ENCODE measurements at places on chromosomes 3 and 15. TPM values are rescaled to one million over a fixed set of nuclear protein-coding genes. Genes with fewer than 3 reads are reported as not detected.

SAMD7 gene
- total RNA-seq: not detected

CISH gene
- 10.1 TPM for total RNA-seq

AAGAB gene
- total RNA-seq: 28.9 TPM

IL5RA gene
- total RNA-seq: not detected

EIF4G1 gene
- 229 TPM for total RNA-seq

DAPK2 gene
- 22.7 TPM for total RNA-seq

SLC9C1 gene
- 0.48 TPM for total RNA-seq

DNA sequence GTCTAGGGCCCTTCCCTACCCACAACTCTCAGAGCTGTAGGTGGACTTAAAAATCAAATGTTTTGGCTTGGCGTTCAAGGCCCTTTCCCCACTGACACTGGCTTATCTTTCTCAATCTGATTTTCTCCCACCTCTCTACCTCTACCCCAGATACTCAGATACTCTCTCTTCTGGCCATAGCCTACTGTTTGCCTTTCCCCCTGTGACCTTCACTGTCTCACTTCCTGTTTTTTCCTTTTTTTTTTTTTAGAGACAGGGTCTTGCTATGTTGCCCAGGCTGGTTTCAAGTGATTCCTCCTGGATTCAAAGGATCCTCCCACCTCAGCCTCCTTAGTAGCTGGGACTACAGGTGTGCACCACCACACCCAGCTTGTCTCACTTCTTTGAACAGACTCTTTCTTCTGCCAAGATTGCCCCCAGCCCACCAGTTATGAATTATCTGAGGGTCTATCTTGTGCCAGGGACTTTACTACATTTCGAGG is 4.6 kb downstream of the CHRNB4 start:
- H3K36me3 ChIP-seq: no peaks in the 10 kb centered on the region
- H3K27ac ChIP-seq: no peak overlapping the region
- peaks cover 8% of the 10 kb centered on the region for H3K4me1 ChIP-seq
- peaks cover 13% of the 10 kb centered on the region for H3K27me3 ChIP-seq
- no peak for DNase-seq
- H3K4me3 ChIP-seq: no peak overlapping the region

- H3K4me3 ChIP-seq: no peak overlapping the region
- H3K27me3 ChIP-seq: no peaks in the 10 kb centered on the region
- no peak overlapping the region for H3K27ac ChIP-seq
These were observed 230.6 kb upstream of the CNTN3 start for GRCh38 chr3:74845081-74845480.

DNA sequence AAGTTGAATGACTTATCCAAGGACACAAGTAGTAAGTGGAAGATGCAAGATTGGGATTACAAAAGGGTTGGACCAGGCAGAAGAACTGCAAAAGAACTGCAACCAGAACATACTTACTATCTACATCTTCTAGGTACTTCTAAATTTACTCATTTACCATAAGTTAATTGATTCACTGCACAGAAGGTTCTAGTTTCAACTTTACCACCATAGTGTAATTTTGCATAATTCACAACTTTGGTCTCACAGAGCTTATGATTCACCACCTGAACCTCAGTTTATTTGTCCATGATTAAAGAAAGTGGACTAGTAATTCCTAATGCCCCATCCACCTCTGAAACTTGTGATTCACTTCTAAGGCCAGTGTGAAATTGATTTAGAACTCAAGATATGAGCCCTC is 236.8 kb upstream of the UBE2E2 start:
- no peaks in the 10 kb centered on the region for H3K27me3 ChIP-seq
- H3K36me3 ChIP-seq: no peaks in the 10 kb centered on the region
- no peak overlapping the region for H3K4me3 ChIP-seq
- H3K4me1 ChIP-seq: no peaks in the 10 kb centered on the region
- no peak overlapping the region for H3K27ac ChIP-seq

DNA sequence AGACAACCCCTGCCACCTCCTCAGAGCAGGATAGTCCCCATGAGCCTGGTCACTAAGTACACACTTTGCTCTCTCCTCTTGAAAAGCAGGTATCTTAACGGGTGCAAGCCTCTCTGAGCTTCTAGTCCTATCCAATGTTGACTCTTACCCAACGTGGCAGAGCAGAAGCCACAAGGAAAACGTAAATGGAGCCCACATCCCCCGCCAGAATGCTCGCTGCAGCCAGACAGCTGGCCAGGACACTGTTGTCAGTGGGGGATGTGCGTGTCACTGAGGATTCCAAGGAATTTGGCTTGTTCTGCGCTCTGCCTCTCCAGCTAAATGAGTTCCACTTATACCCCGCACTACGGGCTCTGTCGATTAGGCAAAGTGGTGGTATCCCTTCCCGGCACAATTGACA is 67.8 kb upstream of the IGF1R start:
- H3K4me3 ChIP-seq: no peak overlapping the region
- DNase-seq: no peak
- H3K4me1 ChIP-seq: no peaks in the 10 kb centered on the region
- H3K27ac ChIP-seq: no peak overlapping the region
- H3K36me3 ChIP-seq: no peaks in the 10 kb centered on the region

DNA sequence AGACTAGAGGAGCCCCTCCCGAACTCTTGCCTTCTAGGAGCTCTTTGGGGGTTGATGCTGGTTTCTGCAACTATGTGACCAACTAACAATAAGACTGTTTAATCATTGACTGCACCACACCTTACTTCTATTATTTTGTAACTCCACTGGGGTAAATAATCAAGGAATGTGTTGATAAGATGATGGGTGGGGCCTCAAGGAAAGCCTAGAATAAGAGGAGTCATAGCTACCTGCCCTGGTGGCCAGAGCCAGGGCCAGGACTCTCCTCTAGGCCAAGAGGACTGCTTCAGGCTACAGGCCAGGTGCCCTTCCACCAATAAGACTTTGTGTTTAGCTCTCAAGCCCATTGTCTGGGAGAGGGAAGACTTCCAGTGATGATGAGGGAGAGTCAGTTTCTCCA is 41.2 kb upstream of the PIAS1 start:
- no peak overlapping the region for H3K27ac ChIP-seq
- no peak overlapping the region for H3K4me3 ChIP-seq
- H3K36me3 ChIP-seq: no peaks in the 10 kb centered on the region
- H3K4me1 ChIP-seq: no peaks in the 10 kb centered on the region

DNA sequence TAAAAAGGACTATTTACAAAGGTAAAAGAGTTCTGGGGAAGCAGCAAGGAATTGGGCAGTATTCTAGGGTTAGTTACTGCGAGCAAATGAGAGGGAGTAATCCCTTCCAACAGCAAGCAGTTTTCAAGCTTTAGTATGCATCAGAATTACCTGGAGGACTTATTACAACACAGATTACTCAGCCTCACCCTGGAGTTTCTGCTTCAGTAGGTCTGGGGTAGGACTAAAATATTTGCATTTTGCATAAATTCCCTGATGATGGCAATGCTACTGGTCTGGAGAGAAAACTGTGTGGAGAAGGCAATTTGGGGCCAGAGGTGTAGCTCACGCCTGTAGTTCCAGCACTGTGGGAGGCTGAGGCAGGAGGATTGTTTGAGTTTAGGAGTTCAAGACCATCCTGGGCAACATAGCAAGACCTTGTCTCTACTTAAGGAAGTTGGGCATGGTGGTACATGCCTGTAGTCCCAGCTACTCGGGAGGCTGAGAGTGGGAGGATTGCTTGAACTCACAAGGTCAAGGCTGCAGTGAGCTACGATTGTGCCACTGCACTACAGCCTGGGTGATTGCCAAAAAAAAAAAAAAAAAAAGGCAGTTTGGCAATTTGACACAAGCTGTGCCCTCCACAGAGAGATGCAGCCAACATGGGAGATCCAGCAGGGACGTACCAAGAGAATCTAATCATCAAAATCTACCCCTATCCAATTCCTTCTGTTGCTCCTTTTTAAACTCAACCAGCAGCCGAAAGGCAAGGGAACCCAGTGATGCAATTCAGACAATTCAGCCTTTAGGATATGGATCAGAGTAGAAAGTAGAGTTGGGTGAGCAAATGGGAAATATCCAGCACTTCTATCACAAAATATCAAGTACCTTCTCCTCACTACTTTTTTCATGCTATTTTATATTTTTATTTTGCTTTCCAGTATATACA is 27.1 kb upstream of the AP4E1 start:
- H3K36me3 ChIP-seq: no peaks in the 10 kb centered on the region
- H3K4me3 ChIP-seq: no peak overlapping the region
- no peaks in the 10 kb centered on the region for H3K27me3 ChIP-seq
- H3K27ac ChIP-seq: no peak overlapping the region
- peaks cover 27% of the 10 kb centered on the region for H3K4me1 ChIP-seq
- DNase-seq: no peak

GRCh38 chr3:29977360-29977759 is 629.0 kb upstream of the TGFBR2 start:
- DNase-seq: no peak
- H3K4me3 ChIP-seq: no peak overlapping the region
- H3K4me1 ChIP-seq: peaks cover 14% of the 10 kb centered on the region
- no peaks in the 10 kb centered on the region for H3K36me3 ChIP-seq
- H3K27ac ChIP-seq: no peak overlapping the region
- no peaks in the 10 kb centered on the region for H3K27me3 ChIP-seq

- no peak overlapping the region for H3K27ac ChIP-seq
- H3K36me3 ChIP-seq: no peaks in the 10 kb centered on the region
- H3K4me1 ChIP-seq: no peaks in the 10 kb centered on the region
- DNase-seq: peak; percentile 66
- H3K4me3 ChIP-seq: peak overlapping the region; percentile 46
- peaks cover 4% of the 10 kb centered on the region for H3K27me3 ChIP-seq
These were observed 334.4 kb upstream of the THRB start for GRCh38 chr3:24829011-24829581.

Data from heart left ventricle (tissue), 16 donors.